Lung microvascular endothelial cell (primary cell): ENCODE measurements at places on chromosomes 5 and 9. TPM values are rescaled to one million over a fixed set of nuclear protein-coding genes. Genes with fewer than 3 reads are reported as not detected.

GRCh38 chr5:21919414-21920022 lies 933.6 kb downstream of the CDH12 start:
- DNase-seq = peak; percentile 59

DNA sequence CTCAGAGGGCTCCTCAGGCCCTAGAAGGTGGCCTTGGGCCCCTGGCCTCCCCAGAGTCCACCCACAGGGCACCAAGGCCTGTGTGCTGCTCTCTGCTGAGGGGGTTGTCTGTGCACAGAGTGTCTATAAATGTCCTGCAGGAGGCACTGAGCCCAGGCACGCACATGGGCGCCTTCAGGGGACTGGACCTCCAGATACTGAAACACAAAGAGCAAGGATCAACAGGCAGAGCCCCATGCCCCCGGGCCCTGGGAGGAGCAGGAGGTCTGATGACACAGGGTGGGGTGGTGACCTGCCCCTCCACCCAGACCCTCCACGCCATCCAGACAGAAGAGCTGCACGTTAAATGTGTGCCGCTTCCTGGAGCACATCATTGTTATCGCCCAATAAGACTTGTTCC lies 64.6 kb upstream of the SIMC1 start:
- DNase-seq = no peak

- DNase-seq = peak; percentile 60
Measured at GRCh38 chr5:116371935-116372334, 202.7 kb downstream of the SEMA6A start.

DNA sequence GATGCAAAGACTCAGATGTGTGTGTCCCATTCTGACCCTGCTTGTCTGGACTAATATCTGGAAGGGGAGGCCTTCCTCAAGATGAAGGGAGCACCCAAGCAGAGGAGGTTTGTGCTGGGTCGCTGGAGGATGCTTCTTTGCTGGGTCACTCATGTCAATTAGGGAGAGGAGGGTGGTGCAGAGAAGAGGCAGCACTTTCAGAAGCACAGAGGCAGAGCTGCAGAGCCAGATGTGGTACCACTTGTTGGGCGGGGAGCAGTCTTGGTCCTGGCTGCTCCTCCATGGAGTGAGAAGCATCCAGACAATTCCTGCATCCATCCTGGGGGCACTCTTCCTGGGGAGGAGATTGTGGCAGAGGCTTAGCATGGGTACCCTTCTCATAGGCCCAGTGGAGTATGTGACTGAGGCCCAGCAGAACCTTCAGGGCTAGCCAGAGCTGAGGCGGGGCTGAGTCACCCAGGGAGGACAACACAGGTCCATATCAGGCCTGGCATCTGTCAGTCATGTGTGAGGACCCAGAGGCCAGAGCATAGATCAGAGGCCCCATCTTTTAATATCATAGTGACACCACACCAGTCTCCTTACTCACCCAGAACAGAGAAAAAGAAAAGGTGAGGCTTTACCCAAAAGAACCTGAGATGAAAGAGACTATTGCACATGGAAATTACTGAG lies 59.8 kb downstream of the TNFSF15 start:
- DNase-seq = peak; percentile 5

Gene PRR16
- total RNA-seq = under 0.01 TPM in 1 of 2 replicates, not detected in the other

- DNase-seq = no peak
Measured at GRCh38 chr5:168978015-168978414, 322.9 kb downstream of the SLIT3 start.

DNA sequence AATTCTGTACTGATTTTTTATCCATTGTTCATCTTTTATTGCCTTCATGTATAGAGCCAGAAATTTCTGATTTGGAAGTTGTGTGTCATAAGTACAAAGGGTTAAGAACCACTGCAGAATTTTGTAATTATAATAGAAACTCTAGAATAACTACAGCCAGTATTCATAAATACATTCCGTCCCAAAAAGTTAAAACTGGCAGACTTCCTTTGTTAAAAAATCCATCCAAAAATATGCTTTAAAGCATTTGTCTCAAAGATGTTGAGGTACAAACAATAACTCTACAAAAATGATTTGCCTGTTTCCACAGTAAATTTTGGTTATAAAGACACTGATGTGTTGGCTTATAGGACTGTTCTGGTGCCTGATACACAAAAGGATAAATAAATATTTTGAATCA lies 436.6 kb downstream of the DTWD2 start:
- no peak for DNase-seq

GRCh38 chr9:1461812-1462211 lies 411.7 kb downstream of the DMRT2 start:
- no peak for DNase-seq

GRCh38 chr5:176944268-176944667 lies 45.1 kb upstream of the HK3 start:
- DNase-seq = no peak

- DNase-seq = no peak
Measured at GRCh38 chr9:80144406-80144805, 572.6 kb downstream of the TLE4 start.

DNA sequence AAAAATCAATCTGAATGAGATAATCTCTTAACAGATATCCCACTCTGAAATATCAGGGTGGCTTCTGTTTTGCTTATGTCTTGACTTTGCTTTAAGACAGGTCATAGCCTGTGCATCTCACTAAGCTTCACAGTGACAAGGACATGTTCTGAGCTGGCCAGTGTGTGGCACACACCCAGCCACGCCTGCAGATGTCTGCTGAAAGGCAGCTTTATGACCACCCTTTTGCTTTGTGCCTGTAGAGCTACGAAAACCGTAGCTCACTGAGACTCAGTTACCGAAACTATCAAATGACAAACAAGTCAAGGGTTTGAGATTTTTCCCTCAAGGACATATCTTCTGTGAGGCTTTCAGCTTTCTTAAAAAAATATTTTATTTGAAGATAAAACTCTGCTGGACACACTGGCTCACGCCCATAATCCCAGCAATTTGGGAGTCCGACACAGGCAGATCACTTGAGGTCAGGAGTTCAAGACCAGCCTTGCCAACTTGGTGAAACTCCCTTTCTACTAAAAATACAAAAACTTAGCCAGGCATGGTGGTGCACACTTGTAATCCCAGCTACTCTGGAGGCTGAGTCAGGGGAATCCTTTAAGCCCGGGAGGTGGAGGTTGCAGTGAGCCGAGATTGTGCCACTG lies 233.2 kb downstream of the SPATA31A1 start:
- no peak for DNase-seq

GRCh38 chr5:139419226-139420192 lies 15.6 kb upstream of the SPATA24 start:
- DNase-seq = no peak
